ENCODE measurements at places on chromosomes 1 and 21. TPM values are rescaled to one million over a fixed set of nuclear protein-coding genes. Genes with fewer than 3 reads are reported as not detected.

GRCh38 chr1:231278100-231278790, 37.2 kb downstream of the GNPAT start:
- DNase-seq, result no peak

- no peak for DNase-seq
Observed at GRCh38 chr1:54391450-54392209, 14.6 kb downstream of the SSBP3 start.

- DNase-seq, result no peak
Observed at GRCh38 chr1:13927736-13928135, 227.7 kb downstream of the PRDM2 start.

- no peak for DNase-seq
Observed at GRCh38 chr1:183810756-183811544, 6.0 kb downstream of the RGL1 start.

Gene USP21
- 27.4 TPM for total RNA-seq

DNA sequence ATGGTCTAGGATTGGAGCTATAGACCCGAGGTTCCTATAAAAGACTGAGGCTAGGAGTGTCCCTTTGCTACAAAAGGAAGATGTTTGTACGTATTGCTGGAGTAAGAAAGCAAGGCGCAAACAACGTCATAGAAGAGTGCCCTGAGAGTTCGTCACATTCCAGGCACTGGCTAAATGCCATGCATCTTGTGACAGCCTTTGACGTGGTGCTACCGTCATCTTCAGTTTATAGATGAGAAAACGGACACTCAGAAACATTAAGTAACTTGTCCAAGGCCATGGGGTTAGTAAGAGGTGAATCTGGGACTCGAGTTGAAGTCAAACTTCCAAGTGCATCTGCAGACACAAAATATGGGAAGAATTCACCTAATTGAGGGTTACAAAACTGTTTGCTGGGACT, 104.2 kb upstream of the SLC45A1 start:
- DNase-seq, result no peak

Gene SYT14
- total RNA-seq, result not detected

- no peak for DNase-seq
Observed at GRCh38 chr1:164648636-164649035, 89.7 kb downstream of the PBX1 start.

- peak; percentile 71 for DNase-seq
Observed at GRCh38 chr1:205255941-205256780, 28.4 kb downstream of the TMCC2 start.

Measured in CD8-positive, alpha-beta memory T cell (primary cell).